ENCODE measurements at places on chromosomes 6 and 20. TPM values are rescaled to one million over a fixed set of nuclear protein-coding genes. Genes with fewer than 3 reads are reported as not detected.

- no peak for DNase-seq
Measured at GRCh38 chr6:162690158-162690557, 37.4 kb downstream of the PRKN start.

GRCh38 chr6:136477548-136477947, 72.7 kb downstream of the MAP7 start:
- DNase-seq = no peak

DNA sequence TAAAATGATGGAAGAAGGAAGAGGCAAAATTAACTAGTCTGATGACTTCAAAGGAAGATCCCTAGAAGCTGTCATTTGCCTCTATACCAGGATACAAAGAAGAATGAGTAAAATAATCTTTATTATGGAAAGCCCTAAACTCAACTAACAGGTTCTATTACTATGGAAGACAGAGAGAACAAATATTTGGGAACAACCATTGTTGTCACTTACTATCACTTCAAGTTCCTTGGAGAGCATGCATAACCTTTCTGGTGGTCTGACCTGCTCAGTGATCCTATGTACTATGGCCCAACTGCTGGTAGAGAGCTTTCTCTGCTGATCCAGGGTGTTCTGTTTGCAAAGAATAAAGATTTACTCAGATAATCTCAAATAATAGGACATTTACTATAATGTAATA, 62.8 kb upstream of the TASP1 start:
- DNase-seq = no peak

GRCh38 chr6:156587751-156588301, 189.4 kb upstream of the ARID1B start:
- DNase-seq = no peak

The WFDC12 gene
- not detected for total RNA-seq

- DNase-seq = no peak
Measured at GRCh38 chr20:39111359-39112177, 149.4 kb downstream of the DHX35 start.

GRCh38 chr6:35483490-35483889, 13.4 kb downstream of the TEAD3 start:
- no peak for DNase-seq

GRCh38 chr6:148518511-148519156, 176.0 kb downstream of the SASH1 start:
- DNase-seq = peak; percentile 49

The RSPO3 gene
- total RNA-seq = 16.5 TPM

DNA sequence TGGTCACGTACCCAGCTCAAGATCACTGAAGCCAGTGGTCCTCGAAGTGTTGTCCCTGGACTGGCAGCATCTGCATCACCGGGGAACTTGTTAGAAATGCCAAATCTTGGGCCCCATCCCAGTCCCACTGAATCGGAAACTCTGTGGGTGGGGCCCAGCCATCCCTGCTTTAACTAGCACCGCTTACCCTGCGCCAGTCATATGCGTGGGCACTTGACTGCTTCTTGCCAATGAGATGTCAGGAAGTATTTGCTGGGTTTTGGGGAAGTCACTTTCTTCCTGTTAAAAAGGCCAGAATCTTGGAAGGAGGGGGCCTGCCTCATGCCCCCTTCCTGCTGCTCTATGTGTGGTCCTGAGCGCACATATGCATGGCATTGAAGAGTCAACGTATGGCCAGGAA, 11.7 kb upstream of the SULF2 start:
- no peak for DNase-seq

The TCF21 gene
- 0.84 TPM for total RNA-seq

The ABHD16B gene
- not detected for total RNA-seq

DNA sequence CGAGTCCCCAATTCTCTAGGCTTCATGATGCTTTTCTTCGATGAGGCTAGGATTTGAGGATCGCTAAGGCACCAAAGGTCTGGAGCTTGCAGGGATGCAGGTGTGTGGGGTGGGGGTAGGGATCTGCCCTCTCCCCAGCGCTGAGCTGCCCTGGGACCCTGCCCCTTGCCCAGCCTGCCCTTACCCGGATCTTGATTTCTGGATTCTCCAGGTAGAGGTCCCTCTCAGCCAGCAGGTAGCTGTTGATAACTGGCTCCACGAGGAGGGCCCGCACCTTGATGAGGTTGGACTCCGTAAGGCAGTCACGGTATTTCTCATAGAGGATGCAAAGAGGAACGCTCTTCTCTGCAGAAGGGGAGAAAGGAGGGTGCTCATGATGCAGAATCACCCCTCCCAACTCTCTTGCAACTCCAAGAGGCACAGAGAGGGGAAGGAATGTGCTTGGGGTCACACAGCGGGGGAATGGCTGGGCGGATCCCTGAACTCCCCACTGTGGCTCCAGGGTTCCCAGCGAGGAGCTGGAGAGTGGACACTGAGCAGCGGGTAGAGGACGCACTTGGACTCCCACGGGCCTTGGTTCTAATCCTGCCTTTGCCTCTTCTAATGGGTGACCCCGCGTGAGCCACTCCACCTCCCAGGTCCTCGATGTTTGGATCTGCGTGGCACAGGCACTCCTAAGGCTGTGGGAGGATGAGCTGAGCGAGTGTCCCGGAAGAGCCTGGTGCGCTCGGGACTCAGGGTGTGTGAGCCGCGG, 32.7 kb downstream of the TGM2 start:
- no peak for DNase-seq

- no peak for DNase-seq
Measured at GRCh38 chr20:8740265-8740664, 328.6 kb upstream of the PLCB4 start.

DNA sequence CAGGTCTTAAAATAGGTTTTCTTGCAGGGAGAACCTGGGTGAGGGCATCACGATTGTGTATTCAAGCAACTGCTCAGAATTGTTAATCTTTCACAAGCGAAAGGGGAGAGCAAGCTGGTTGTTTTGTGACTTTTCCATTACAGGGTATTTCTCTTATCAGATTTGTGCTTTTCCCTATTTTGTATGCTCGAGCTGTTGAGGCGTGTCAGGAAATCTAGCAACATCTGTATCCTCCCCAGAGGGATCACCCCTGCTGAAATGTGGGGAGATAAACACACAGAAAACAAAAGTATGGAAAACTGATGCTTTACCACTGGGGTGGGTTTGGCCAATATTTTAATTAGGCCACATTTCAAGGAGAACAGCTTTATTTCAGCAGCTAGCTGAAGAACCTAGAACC, 187.0 kb downstream of the DTNBP1 start:
- DNase-seq = no peak

The AK9 gene
- 8.1 TPM for total RNA-seq

DNA sequence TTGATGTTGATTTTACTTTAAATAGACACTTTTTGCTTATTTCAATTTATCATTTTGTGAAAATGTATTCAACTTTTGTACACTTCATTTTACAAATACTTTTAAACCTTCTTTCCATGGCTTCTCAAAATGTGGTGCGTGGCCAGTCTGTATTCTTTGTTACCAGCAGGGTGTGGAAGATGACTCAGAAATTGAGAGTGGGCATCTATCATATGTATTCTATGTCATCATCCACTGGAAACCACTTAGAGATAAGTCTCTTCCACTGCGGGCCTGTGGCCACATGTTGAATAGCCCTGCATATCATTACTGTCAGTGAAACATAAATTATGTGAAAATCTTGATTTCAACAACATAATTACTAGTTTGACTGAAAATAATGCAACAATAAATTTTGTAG, 52.6 kb upstream of the MC3R start:
- no peak for DNase-seq

DNA sequence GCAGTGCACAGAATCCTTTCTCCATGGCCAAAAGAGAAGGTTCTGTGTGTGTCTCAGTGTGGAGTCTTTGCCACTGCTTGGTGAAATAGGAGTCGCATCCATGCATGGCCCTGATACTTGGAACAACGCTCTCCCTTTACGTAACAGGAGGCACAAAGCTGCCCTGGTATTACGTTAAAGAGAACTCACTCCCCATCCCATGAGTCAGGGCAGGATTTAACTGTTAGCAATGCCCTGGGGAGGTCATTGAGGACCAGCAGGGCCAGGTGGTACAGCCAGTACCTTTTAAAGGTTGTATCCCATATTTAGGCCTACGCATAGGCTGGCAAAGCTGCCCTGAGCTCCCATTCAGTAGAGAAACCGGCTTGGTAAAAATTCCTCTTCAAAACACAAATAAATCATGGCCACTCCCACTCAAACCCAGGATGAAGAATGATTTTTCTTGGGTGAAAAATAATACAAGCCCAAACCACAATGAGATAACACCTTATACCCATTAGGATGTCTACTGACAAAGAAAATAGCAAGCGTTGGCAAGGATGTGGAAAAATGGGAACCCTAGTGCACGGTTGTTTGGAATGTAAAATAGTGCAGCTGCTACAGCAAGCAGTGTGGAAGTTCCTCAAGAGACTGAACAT, 37.1 kb downstream of the MYLK4 start:
- no peak for DNase-seq

- no peak for DNase-seq
Measured at GRCh38 chr20:32497589-32498224, 87.4 kb downstream of the NOL4L start.

The NQO2 gene
- 19.0 TPM for total RNA-seq

The NCOA6 gene
- 23.0 TPM for total RNA-seq

DNA sequence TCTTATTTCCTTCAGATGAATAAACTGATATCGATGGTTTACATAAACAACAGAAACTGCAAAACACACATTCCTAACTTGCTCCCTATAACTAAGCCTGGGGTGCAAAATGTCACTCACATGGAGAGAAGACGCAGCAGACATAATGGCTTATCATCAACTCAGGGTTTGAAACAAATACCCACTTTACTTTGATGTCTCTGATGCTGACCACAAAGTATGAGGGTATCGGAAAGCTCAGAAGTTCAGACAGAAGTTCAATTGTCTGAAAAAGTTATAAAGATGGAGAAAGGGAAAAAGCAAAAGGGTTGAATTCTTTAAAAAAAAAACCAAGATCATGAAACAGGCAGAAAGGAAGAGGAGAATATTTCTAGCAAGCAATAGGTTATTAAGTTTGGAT, 102.7 kb downstream of the FOXC1 start:
- DNase-seq = no peak
